8988T (cell line): ENCODE measurements at places on chromosomes 11 and 22.

DNA sequence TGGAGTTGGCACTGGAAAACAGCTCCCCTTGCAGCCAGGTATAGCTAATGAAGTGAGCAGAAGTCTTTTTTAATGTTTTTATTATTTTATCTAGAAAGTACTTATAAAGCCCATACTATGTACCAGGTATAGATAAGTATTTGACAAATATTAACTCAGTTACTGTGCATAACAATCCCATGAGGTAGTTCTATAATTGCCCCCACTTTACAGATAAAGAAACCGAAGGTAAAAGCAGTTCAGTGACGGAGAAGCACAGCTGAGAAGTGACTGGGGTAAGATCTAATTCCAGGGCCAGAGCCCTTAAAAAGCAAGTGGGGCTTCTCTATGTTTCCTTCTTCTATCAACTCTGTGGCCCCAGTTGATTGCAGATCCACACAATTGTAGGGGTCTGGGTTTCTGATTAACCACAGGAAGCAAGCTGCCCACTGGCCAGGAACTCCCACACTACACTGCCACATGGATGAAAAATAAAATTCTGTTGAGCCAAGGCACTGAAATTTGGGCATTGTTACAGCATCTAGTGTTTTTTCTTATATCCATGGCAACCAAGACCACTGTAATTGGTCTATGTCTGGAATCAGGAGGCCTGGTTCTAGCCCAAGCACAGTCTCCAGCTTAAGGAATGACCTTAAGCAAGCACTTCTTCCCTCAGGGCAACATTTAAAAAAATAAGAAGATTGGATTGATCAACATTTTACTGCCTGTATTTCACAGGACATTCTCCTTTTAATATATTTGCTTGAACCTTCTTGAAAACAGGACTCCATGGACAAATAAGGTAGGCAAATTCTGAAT lies 55.3 kb upstream of the TEAD1 start:
- DNase-seq: no peak

DNA sequence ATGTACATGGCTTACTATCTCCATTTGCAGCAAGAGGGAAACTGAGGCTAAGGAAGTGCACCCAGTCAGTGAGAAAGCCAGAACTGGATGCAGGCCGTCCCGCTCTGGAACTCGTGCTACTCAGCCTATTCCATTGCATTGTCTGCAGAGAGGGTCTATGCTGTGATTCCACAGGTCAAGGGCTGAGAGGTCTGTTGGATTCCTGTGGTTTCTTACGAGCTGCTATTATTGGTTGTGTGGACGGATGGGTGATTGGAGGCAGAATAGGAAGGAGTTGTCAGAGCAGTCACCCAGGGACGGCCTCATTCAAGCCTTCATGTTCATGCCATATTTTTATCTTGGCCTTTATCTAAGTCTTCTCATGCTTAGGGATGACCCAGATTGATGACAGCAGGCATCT lies 33.4 kb downstream of the SCGB1A1 start:
- no peak for DNase-seq

DNA sequence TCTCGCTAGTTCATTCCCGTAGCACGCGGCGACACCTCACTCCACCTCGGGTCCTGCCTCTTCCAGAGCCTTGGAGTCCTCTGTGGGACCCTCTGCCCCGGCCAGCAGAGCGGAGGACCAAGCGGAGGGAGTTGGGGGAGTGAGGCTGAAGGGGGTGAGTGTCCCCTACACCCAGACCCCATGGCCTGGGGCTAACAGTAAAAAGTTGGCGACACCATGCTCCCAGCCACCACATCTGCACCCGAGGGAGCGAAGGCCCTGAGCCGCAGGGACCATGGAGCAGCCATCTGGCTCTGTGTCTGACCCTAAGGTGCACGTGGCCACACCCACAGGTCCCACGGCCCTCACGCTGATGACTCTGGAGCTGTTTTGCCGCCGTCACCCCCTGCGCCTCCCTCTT lies 293.8 kb downstream of the BRD1 start:
- DNase-seq: no peak

DNA sequence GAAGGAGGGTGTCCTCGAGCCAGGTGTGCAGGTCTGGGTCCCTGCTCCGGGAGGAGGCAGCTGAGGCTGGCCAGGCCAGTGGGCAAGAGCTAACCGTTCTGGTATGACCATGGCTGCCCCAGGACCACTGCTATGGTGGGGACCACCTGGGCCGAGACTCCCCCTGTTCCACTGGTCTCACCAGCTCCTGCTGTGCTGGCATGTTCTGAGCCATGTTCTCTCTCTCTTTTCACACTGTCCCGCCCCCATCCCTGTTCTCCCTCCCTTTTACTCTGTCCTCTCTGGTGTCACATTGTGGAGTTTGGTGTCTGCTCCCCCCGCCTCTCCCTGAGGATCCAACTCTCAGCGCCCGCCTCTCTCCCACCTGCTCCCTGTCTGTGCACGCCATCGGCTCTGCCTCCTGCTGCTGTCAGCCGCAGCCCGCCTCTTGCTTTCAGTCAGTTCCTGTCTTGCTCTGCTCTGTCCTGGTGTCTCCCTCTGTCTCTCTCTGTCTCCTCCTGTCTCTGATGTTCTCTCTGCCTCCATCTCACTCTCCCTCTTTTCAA lies 66.4 kb downstream of the LRRC32 start:
- no peak for DNase-seq

DNA sequence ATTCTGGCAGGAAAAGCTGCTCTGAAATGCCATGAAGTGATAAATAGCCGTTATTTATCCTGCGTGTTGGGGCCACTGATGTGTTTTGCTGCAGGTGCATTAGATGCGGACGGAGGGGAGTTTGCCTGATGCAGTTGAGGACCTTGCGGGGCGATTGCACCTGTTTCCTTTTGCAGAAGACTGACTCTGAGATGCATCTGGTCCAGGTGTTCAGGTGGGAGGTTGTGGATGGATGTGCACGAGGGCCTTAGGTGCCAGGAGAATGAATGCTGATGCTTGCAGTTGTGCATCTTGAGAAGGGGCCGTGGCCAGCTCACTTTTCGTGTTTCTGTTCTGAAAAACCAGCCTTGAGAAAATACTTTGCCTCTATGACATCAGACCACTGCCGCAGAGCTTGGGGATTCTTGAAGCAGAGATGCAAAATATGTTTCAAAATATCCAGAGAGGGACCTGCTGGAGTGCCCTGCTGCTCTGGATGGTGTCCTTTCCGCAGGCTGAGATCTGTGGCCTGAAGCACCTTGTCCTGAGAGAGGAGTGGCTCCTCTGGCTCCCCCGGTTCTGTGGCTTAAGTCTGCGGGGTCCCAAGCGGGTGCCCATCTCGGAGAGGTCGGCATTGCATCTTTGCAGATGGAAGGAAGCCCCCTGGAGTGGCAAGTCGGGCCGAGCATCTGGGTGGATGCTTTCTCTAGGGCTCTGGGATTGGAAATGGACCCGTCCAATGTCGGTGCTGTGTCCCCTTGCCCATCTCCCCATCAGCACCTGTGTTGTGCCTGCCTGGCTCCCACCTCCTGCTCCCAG lies 1031.1 kb downstream of the TBC1D22A start:
- no peak for DNase-seq

DNA sequence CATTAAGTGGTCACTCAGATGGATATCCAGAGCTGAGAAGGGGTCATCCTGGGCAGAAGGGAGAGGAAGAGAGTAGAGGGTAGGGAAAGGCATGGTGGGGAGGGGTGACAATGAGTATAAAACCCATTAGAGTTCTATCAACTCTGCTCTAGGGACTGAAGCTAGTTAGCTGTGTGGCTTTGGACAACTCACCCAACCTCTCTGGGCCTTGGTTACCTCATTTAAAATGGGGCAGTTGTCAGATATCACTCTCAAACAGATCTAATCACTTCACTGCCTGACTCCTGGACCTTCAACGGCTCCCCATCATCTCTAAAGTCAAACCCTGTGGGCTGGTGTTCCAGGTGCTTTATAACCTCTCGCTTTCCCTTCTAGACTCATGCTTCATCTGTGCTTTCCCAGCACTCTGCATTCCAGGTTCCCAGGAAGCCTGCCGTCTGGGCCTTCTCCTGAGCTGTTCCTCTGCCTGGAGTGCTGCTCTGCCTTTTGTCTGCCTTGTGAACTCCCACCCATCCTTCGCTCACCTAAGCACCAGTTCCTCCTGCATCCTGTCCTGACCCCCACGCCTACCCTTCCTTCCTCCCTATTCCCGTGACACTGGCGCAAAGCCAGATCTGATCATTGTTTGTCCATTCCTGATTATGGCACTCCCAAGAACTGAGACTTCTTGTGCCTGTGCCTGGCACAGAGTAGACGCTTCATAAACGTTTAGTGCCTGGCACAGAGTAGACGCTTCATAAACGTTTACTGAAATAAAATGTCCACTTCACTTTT lies 22.3 kb upstream of the KCNJ11 start:
- DNase-seq: no peak
